ENCODE measurements at places on chromosomes 6 and 20.

DNA sequence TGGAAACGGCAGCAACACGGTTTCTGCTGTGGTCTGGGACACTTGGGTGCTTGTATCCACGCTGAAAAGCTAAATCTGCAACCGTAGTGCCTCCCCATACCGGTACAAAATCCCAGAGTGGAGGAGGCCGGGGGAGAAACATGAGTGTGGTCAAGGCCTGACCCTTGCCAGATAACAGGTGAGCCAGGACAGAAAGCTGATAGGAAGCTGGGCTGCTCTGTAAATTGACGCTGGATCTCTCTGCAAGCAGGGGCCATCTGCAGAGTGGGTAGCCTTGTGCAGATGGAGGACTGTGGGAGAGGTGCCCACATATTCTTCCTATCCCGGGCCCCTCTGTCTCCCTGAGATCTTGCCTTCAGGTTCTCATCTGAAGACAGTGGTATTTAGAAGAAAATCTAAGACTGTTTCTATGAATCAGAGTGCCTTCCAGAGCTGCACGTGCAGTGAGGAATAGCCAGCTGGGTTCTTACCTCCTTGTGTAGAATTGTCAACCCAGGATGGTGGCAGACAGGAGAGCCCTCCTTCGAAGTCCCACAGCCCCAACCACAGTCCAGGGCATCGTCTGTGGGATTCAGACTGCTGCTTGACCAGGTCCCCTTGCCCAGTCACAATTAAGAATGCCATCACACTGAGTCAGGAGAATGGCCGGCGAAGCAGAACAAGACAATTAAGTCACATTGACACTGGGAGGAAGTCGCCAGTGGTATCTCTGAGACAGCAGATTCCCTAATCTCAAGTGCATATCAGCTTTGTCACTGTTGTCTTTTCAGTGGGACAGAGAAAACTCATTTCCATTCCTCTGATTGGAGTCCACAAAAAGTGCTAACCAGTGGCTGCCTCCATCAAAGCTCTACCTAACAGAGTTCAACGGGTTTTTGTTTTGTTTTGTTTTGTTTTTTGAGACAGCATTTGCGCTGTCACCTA is 100.0 kb upstream of the RIPOR2 start:
- no peak for DNase-seq

- DNase-seq, result no peak
These were observed 34.0 kb upstream of the SEC63 start for GRCh38 chr6:107991772-107992550.

DNA sequence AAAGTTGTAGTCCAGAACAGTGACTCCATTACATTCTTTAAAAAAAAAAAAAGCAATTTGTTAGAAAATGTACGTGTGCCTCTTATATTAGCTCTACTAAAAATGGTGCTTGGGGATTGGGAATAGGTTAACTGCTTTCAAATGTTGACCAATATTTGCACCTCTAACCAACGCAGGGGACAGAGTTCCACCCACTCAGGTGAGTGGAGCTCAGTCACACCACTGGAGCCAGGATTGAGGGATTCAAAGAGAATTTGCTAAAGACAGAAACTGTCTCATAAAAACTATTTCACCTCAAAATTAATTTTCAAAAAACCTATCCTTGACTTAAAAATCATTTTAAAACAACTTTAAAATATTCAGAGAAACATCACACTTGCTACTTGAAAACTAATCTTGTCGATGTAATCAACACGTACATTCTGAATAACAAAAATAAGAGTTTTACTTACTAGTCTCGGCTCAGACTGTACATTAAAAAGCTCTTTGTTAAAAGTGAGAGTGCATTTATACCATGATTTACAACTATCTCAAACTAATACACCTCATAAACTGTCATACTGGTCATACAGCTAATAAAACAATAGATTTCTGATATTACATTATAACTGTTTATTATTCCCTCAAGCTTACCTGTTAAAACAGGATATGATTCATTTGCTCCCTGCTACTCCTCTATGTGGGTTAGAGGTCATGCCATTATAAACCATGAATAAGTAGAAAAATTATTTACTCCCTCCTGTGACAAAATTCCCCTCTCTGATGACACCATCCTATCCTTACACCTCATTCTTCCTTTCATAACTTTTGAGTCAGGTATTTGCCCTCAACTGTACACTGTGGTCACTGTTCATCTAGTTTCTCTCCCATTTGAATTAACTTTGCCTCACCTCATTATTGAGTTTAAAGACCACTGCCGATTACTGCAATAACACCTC is 88.6 kb downstream of the PDE10A start:
- no peak for DNase-seq

GRCh38 chr6:53326372-53327016 is 22.3 kb downstream of the ELOVL5 start:
- DNase-seq, result peak; percentile 95

- DNase-seq, result peak; percentile 72
These were observed 211.8 kb downstream of the PLCB4 start for GRCh38 chr20:9280666-9281065.

GRCh38 chr6:149846321-149846720 is 17.8 kb downstream of the LRP11 start:
- DNase-seq, result peak; percentile 72

- peak; percentile 13 for DNase-seq
These were observed 203.3 kb downstream of the ARID1B start for GRCh38 chr6:156980515-156980914.

- peak; percentile 14 for DNase-seq
These were observed 1021.6 kb upstream of the FLRT3 start for GRCh38 chr20:15359056-15359455.

DNA sequence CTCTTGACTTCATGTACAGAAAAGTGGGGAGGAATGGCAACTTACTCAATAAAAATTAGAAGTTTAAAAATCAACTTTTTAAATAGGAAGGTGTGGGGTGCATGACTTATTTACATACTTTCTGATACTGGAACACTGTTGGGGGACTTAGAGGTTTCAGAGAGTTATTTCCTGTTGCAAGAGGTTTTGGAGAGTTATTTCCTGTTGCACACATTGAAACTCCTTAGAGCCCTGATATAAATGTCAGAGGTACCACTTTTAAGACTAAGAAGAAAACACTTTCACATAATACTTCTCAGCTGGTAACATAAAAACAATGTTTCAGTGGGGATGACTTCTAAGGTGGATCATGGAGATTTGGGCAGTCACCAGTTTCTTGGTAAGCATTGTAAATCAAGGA is 579.9 kb downstream of the MMUT start:
- no peak for DNase-seq

- DNase-seq, result peak; percentile 20
These were observed 44.3 kb downstream of the CPXM1 start for GRCh38 chr20:2756056-2756611.

- DNase-seq, result no peak
These were observed 88.8 kb upstream of the AHI1 start for GRCh38 chr6:135586388-135586787.

DNA sequence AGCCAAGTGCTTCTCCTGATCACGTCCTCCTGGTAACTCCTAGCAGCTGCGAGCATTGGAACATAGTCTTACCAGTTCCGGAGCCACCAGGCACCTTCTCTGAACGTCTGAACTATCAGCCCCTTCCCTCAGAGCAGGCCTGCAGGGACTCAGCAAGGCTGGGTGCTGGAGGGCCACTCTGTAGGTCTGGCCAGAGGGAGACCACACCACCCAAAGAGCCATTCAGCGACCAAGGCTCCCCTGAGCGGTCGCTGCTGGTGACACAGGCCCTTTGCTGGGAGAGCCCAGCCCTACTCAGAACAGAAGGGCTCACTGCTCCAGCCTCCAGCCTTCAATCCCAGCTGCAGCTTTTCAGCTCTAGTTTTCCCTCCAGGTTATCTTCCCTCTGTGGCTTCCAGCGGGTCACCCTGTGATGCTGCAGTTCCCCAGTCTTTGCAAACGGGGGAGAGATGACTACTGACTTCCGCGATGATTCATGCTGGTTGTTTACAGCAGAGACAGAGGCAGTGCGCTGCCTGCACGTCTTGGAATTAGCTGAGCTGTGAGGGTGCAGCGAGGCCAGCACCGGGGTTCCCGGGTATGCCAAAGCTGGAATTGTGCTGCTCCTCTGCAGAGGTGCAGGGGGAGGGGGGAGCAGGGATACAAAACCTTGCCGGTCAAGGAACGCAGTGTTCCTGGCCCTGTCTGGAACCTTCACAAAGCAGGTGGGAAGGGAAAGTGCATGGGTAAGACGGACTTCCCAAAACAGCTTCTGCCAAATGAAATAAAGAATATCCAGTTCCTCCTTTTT is 161.4 kb downstream of the LY86 start:
- DNase-seq, result peak; percentile 92

DNA sequence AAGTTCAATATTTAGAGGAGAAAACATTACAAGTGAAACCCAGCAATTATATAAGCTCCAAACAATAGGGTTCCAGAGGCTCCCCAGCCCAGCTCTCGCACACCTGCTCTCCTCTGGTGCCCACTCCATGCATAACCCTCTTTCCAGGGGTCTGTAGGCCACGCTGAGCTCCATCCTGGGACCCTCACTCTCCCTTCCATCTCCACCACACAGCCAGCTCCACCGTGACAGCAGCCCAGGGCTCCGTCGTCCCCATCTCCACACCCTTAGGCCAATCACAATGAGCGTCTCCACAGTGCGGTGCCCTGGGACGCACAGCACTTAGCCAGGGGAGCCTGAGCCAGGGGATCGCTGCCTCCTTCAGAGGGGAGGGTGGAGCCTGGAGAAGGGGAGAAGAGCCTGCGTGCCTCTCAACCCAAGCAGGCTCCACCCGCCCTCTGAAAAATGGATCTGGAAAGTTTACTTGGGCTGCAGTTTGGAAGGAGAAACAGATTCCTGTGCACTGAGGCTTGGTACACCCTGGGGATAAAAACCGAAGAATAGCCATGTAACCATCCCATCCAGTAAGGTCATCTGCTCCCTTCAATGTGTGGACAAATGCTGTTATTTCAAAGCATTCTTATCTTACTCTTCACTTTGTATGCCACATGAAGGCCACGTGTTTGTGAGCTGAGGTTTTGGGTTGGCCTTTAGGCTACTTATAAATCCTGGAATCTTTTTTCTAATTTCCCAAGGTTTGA is 72.4 kb upstream of the GGTLC1 start:
- DNase-seq, result no peak

GRCh38 chr6:134821928-134822864 is 127.7 kb downstream of the ALDH8A1 start:
- no peak for DNase-seq

DNA sequence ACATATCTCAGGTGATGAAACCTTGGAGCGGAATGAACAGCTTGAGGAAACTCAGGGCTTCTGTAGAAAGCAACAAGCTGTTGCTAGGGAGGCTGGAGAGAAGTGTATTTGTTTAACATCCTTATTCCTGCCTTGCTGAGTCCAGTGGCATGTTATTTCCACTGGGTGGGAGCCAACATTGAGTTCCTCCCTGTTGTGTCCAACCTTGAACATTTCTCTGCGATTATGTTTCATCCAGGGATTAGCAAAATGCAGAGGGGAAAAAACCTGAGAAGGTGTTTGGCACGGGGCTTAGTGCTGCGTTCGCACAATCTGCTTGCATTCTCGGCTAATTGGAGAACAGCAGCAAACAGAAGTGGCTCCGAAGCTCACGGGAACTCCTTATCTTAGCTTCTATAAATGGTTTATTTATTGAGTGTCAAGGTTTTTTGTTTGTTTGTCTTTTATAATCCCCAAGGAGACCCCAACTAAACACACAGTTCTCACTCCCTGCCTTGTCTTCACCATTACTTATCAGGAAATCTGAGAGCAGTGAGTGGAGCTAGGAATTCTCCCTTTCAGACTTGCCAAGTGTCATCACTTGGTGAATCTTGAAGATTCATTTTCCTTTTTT is 412.8 kb downstream of the CDC5L start:
- peak; percentile 38 for DNase-seq

DNA sequence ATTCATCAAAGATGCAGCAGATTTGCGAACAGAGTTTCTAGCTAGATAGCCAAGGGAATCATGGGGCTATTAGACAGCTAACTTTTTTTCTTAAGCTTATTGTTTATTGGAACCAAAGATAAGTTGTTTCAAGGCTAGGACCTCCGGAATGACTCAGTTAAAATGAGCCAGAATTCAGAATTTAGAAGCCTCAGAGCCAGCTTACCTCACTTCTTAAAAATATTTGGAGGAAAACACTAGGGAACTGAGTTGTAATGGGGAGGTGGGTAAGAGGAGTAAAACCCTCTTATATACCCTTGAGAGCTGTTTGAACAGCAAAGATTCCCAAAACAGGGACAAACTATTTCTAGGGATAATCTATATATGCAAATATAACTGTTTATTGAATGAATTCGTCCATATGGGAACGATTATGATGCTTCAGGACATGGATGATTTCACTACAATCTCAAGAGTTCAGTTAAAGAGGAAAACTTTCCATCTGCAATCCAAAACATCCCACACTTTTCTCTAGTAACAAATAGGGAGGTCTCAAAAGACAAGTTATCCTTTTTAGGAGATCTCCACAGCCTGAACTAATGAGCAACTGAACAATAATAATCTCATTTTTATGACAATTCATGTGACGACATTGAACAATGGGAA is 12.6 kb upstream of the CARMIL1 start:
- DNase-seq, result peak; percentile 68

GRCh38 chr20:32807706-32808105 is 12.0 kb upstream of the MAPRE1 start:
- no peak for DNase-seq

- no peak for DNase-seq
These were observed 404.6 kb downstream of the BTBD9 start for GRCh38 chr6:38234934-38235682.

- DNase-seq, result peak; percentile 77
These were observed 261.0 kb upstream of the RIN2 start for GRCh38 chr20:19497064-19497463.

- DNase-seq, result no peak
These were observed 1118.5 kb upstream of the EYS start for GRCh38 chr6:66825539-66825938.

GRCh38 chr6:3741477-3741871 is 10.0 kb downstream of the PXDC1 start:
- DNase-seq, result no peak

DNA sequence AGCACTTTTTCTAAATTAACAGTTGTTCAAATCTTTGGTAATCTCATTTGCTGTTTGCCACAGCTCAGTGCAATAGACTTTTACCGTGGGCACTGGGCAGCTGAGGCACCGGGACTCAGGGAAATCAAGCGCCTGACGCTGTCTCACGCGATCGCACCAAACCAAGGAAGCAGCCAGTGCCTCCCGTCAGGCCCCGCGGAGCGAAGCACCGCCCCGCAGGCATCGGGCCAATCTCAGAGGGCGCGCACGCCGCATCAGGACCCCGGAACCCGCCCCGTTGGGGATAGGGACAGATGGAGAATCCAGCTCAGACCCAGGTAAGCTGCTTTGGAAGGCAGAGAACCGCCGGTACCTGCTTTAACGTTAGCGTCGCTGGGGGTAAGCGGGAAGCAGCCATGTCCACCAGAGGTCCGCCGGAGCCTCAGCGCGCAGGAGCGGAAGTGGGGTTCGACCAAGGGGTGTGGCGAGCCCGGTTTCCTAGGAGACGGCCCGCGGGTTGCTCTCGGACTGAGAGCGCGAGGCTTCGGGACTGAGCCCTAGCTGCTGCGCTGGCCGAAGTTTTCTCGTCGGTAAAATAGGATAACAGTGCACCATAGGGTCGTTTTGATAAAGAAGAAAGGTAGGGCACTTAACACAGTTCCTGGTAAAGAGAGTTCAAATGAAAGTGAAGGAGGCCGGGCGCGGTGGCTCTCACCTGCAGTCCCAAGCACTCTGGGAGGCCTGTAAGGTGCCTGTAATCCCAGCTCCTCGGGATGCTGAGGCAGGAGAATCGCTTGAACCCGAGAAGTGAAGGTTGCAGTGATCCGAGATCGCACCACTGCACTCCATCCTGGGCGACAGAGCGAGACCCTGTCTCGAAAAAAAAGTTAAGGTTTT is at the start of gene LYRM2:
TSS of gene LYRM2 (minus strand) at position 428 of the 876 bp plus-strand sequence. CDS start at position 397, 31 bp downstream.
- DNase-seq, result peak; percentile 92

- peak; percentile 77 for DNase-seq
These were observed 11.5 kb upstream of the POPDC3 start for GRCh38 chr6:105191351-105191750.

Data from foreskin fibroblast (primary cell).